Camera-type eye (tissue), 1 donor: ENCODE measurements at places on chromosomes 6 and 20. TPM values are rescaled to one million over a fixed set of nuclear protein-coding genes. Genes with fewer than 3 reads are reported as not detected.

Gene PLCB4
- 73.8 TPM for total RNA-seq

Gene MTG2
- total RNA-seq = 26.1 TPM

Gene EPHA7
- total RNA-seq = 39.6 TPM

Gene NKX2-2
- total RNA-seq = not detected

Gene CGAS
- total RNA-seq = 3.7 TPM

Gene KIAA1586
- total RNA-seq = 55.0 TPM

Gene FAXC
- total RNA-seq = 13.9 TPM

Gene DCDC2
- total RNA-seq = 5.9 TPM

Gene BTN1A1
- not detected for total RNA-seq

Gene SUMO4
- total RNA-seq = 16.1 TPM

Gene AVP
- not detected for total RNA-seq

Gene POPDC3
- 5.4 TPM for total RNA-seq

Gene RIMS1
- 56.7 TPM for total RNA-seq

Gene CTAGE9
- not detected for total RNA-seq

Gene METTL24
- 12.0 TPM for total RNA-seq

Gene LST1
- 11.2 TPM for total RNA-seq

Gene MBOAT1
- 16.5 TPM for total RNA-seq

Gene NFATC2
- 5.1 TPM for total RNA-seq

Gene SPACA1
- not detected for total RNA-seq

Gene SESN1
- 66.5 TPM for total RNA-seq

Gene HUS1B
- total RNA-seq = 4.9 TPM

Gene PEX6
- total RNA-seq = 29.6 TPM

Gene SOX4
- total RNA-seq = 232 TPM

Gene IP6K3
- total RNA-seq = 3.7 TPM

Gene PRSS35
- total RNA-seq = 153 TPM

Gene PAX1
- 0.33 TPM for total RNA-seq

Gene MTFR2
- 1.1 TPM for total RNA-seq

Gene CST5
- not detected for total RNA-seq

Gene SLC22A23
- 27.3 TPM for total RNA-seq

Gene TCP11
- total RNA-seq = 0.99 TPM

Gene VWA7
- 0.88 TPM for total RNA-seq

Gene PTK6
- total RNA-seq = 1.3 TPM

Gene CCN6
- not detected for total RNA-seq

Gene LZTS3
- total RNA-seq = 18.7 TPM

Gene FAM217A
- total RNA-seq = not detected

Gene NUP43
- 41.5 TPM for total RNA-seq
